Astrocyte of the spinal cord (primary cell): ENCODE measurements at places on chromosomes 4 and X.

- no peak for DNase-seq
These were observed 37.8 kb downstream of the ACOT9 start for GRCh38 chrX:23705235-23705634.

GRCh38 chr4:87500092-87500462, 29.1 kb downstream of the SPARCL1 start:
- DNase-seq: no peak

DNA sequence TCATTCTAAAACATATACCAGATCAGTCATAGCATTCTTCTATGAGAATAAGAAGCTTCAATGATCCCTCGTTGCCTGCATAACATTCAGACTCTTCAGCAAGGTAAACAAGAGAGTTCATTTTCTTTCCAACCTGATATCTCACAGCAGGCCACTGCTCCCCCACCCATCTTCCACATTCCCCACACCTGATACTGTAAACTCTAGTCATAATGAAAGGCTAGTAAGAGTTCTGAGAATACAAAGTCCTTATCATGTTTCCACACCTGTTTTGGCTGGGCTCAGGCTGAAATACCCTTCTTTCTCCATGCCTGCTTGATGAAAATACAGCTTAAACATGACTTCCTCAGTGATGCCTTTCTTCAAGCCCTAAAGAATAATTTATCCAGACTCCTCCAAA, 2.3 kb upstream of the AASDH start:
- no peak for DNase-seq

DNA sequence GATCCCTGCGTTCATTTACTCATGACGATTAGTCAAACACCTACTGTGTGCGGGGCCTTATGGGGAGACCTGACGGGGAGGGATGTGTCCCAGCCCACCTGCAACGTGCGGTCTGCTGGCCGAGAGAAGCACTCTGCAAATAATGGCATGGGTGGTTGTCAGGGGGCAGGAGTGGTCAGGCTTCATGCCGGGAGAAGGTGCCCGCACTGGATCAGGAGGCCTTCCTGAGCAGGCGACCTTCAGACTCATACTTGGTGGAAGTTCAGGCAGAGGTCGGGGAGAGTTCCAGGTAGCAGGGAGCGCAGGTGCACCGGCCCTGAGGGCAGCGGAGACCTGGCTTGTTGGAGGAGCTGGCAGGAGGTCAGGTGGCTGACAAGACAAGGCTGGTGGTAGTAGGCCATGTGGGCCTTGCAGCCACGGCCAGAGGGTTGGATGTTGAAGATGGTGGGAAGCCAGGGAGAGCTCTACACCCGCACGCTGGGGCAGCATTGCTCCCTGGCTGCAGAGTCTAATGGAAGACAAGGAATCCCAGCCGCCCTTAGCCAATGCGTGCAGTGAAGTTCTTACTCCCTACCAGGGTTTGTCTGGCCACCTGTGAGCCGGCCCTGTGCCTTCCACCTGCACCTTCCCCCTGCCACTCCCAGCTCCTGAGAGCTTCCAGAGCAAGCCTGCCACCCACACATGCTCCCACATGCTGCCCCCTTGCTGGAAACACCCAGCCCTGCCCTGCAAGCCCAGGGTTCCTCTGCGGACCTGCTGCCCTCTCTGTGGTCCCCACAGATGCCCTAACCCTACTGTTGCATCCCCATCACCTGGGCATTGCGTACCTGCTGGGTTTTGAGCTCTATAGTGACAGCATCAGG, 97.3 kb downstream of the PSAPL1 start:
- no peak for DNase-seq

DNA sequence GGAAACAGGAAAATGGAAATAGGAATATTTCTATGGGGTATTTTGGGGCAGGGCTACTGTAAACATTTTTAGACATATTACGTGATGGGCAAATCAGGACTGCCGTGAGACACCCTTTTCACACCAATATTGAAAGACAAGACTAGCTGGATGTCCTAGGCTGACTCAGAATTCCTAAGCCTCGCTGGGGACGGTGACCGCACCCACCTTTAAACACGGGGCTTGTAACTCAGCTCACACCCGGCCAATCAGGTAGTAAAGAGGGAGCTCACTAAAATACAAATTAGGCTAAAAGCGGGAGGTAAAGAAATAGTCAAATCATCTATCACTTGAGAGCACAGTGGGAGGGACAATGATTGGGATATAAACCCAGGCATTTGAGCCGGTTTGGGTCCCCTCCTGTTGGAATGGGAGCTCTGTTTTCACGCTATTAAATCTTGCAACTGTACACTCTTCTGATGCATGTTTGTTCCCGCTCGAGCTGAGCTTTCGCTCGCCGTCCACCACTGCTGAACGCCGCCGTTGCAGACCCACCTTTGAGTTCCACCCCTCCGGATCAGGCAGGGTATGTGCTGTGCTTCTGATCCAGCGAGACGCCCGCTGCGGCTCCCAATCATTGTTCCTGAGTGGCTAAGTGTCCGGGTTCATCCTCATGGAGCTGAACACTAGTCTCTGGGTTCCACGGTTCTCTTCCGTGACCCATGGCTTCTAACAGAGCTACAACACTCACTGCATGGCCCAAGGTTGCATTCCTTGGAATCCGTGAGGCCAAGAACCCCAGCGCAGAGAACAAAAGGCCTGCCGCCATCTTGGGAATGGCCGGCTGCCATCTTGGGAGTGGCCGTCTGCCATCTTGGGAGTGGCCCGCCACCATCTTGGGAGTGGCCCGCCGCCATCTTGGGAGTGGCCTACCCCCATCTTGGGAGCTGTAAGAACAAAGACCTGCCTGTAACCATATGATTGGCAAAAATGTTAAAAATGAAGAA, 152.6 kb downstream of the CRLF2 start:
- DNase-seq: no peak
